ENCODE measurements at places on chromosomes 2 and 18. TPM values are rescaled to one million over a fixed set of nuclear protein-coding genes. Genes with fewer than 3 reads are reported as not detected.

The MCFD2 gene
- 45.2 TPM for total RNA-seq

The CFAP65 gene
- total RNA-seq: 1.5 TPM

The POLR1B gene
- 7.5 TPM for total RNA-seq

The AMER3 gene
- total RNA-seq: 0.70 TPM

The STPG4 gene
- total RNA-seq: 5.8 TPM

The CENPA gene
- 1.6 TPM for total RNA-seq

The ITGB6 gene
- total RNA-seq: 21.5 TPM

The C2orf92 gene
- 22.0 TPM for total RNA-seq

The VIT gene
- 1.2 TPM for total RNA-seq

DNA sequence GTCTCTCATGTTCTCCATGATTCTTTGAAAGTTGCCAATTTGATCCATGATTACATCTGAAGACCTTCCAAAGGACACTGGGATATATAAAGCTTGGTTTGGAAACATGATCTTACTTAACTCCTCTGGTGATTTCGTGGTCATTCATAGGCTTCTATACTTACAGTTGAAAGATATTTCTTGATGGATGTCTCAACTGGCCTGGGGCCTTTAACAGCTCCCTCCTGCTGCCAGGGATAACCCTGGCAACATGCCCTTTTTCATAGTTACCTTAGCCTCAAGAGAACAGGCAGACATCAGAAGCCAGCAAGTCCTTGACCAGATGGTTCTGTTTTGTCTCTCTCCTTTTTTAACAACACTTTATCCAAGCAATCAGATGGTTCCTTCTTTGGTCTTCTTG is 23.5 kb upstream of the MFF start:
- DNase-seq: no peak

- no peak for DNase-seq
These were observed 2.9 kb upstream of the DLX2 start for GRCh38 chr2:172105471-172106107.

- DNase-seq: no peak
These were observed 15.2 kb downstream of the ACVR2A start for GRCh38 chr2:147860009-147860408.

GRCh38 chr2:117071556-117072102 is 742.9 kb upstream of the DDX18 start:
- no peak for DNase-seq

- DNase-seq: no peak
These were observed 152.1 kb upstream of the ID2 start for GRCh38 chr2:8529706-8530277.

DNA sequence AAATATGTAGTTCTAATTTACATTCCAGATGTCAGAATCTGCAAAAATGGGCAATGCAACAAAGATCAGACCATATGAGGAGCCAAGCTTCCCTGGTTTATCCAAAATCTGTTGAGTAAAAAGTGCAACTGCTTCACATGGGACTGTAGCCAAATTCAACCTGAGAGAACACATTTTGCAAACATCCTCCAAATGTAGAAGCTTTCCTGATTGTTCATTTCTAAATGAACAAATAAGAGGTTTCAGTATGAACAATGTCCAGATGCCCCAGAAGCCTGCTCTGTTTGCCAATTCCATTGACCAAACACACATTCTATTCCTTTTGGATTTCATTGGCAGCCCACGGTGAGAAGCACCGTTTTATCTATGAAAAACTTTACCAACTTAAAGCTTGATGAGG is 117.9 kb upstream of the OSR1 start:
- DNase-seq: no peak

DNA sequence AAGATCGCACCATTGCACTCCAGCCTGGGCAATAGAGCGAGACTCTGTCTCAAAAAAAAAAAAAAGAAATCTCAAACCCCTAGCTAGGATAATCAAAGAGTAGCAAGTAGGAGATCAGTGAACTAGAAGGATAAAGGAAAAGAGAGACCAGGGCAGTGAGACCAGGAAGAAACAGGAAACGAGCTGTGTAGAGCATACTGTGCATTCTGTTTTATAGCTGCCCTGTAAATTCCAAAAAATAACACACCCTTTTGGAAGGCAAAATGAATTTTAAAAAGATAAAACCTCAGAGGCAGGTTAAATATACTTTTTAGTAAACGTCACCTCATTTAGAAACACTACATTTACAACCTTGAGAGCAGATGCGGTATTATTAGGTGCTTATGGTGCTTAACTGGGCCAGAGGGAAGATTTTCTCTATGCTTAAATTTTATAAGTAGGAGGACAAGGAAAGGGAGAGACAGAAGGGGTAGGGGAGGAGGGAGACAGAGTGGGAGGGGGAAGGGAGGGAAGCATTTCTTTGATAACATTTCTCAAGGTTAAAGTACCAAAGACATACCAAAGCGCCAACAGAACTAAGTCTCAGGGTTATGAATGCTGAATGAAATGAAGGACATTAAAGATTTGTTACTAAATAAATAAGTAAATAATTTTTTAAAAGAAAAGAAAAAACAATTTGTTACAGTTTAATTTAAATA is 30.1 kb downstream of the FEZ2 start:
- no peak for DNase-seq

DNA sequence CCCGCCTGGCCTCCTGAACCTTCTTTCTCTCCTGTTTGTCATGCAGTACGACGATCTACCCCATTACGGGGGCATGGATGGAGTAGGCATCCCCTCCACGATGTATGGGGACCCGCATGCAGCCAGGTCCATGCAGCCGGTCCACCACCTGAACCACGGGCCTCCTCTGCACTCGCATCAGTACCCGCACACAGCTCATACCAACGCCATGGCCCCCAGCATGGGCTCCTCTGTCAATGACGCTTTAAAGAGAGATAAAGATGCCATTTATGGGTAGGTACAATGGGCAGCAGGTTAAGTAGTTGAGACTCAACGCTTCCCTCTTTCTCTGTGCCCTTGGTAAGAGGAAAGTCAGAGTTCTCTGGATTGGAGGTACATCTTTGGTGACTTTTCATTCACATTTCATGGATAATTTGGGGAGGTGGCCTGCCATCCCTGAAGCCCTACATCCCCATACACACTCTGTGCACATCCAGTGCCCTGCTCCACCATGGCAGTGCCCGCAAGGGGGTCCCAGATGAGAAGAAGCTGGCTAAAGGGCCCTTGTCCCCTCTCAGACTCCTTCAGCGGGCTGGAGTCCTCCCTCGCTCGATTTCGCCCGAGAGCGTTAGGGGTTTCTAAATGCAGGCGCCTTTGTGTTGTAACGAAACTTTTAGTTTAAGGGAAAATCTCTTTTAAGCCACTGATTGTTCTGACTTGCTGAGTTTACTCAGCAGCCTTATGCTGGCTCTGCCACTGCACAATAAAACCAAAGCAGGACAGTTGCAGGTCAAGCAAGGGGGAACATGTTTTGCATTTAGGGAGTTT is 3.0 kb downstream of the MEIS1 start:
- DNase-seq: no peak

GRCh38 chr2:228107846-228108245 is 73.6 kb downstream of the SPHKAP start:
- DNase-seq: no peak

DNA sequence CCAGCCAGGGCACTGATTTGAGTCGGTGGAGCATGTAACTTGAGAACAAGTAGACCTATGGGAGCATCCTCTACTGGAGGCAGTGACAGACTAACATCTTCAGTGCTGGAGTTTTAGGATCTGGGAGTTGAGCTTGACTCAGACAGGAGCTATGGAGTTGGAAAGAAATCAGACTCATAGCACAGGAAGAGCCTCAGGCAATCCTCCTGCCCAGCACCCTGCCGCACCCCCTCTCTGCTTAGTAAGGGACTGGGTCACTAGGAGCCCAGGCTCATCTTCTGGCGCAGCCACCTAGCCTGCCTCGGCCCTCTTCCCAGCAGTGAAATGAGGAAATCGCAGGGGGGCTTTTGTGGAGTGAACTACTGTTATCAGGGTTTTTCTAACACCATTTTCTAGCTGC is 3.6 kb downstream of the ARID5A start:
- DNase-seq: peak; percentile 43
